ENCODE measurements at places on chromosomes 2 and 18.

- DNase-seq = no peak
Observed at GRCh38 chr2:240970104-240970503, 28.3 kb upstream of the SNED1 start.

- DNase-seq = no peak
Observed at GRCh38 chr2:66030553-66030952, 404.4 kb upstream of the MEIS1 start.

- DNase-seq = no peak
Observed at GRCh38 chr18:66066191-66066590, 315.4 kb downstream of the CDH7 start.

GRCh38 chr18:36247036-36247435 lies 50.5 kb upstream of the FHOD3 start:
- peak; percentile 54 for DNase-seq

- DNase-seq = no peak
Observed at GRCh38 chr18:58005885-58006523, 38.0 kb upstream of the NEDD4L start.

DNA sequence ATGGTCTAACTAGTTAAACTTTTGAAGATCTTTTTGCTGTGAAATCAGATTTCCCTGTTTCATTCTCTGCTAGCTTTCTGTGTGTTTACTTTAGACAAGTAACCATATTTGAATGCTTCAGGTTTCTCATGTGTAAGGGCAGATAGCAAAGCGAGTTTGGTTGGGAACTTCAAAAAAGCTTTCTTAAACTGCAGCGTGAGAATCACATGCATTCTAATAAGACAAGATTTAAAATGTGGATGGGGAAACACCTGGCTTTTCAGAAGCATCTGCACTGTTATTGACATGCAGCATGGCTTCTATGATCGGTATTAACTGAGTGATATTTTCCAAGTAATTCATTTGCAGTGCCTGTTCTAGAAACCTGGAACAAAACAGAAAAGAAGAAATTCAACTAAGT lies 119.3 kb downstream of the ABCA12 start:
- DNase-seq = no peak

GRCh38 chr2:16958266-16958665 lies 292.6 kb upstream of the CYRIA start:
- no peak for DNase-seq

GRCh38 chr18:23887493-23887892 lies 127.1 kb upstream of the TTC39C start:
- DNase-seq = no peak

GRCh38 chr2:52539026-52539970 lies 1228.3 kb upstream of the CHAC2 start:
- no peak for DNase-seq

GRCh38 chr2:36963106-36963505 lies 3.2 kb downstream of the STRN start:
- DNase-seq = peak; percentile 72

- DNase-seq = no peak
Observed at GRCh38 chr2:30955516-30956132, 148.4 kb upstream of the CAPN13 start.

DNA sequence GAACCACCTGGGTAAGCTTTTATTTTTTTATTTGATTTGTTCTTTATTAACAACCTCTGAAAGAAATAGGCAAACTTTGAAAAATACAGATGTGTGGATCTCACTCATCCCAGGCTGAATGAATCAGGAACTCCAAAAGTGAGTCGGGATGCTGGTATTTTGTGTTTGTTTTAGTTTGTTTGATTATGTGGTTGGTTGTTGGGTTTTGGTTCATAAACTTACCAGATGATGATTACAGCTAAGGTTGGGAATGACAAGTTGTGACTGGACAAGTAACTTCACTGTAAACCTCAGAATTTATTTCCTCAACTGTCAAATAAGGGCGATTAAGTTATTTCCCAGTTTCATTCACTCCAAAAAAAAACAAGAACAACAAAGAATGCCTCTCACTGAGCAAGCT lies 80.5 kb upstream of the KIF5C start:
- no peak for DNase-seq

DNA sequence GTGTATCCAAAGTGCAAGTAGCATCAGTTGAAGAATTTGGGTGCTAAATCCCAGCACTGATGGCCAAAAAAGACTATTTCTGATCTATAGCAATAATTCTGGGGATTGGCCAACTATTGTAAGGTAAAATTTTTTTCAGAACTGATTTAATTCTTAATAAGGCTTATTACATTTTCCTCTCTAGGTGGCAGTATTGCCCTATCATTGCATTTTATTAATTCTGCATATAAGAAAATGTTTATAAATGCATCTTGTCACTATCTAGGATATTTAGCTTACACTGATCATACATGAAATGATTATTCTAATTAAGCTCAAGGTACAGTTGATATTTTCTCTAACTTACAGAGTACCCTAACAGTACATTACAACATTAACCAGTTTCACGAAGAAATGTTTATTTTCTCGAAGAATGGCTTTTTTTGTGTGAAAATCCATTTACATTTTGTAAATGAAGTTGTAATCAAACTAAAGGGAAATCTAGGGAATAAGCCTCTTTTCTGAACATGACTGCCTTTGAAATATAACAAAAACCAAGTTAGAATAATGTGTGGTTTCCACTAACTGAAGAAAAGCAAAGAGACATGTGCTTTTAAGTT lies 11.0 kb downstream of the TTN start:
- DNase-seq = no peak

- DNase-seq = peak; percentile 88
Observed at GRCh38 chr2:232230560-232230959, 148.0 kb upstream of the ALPP start.

DNA sequence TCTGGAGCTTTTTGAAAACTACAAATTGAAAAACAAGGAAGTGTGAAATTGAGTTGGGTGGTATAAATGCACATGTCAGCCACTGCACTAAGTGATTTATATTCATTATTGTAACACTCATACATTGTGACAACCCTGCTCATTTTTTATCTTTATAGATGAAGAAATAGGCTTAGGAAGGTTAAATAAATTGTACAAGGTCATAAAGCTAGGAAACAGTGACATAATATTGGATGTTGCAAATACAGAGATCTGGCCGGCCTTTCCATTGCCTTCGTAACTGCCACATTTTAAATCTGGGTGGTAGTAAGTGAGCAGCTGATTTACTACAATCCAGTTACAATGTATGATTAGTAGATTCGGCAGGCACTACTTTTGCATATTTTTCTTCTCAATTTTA lies 76.6 kb upstream of the LPIN2 start:
- DNase-seq = no peak

DNA sequence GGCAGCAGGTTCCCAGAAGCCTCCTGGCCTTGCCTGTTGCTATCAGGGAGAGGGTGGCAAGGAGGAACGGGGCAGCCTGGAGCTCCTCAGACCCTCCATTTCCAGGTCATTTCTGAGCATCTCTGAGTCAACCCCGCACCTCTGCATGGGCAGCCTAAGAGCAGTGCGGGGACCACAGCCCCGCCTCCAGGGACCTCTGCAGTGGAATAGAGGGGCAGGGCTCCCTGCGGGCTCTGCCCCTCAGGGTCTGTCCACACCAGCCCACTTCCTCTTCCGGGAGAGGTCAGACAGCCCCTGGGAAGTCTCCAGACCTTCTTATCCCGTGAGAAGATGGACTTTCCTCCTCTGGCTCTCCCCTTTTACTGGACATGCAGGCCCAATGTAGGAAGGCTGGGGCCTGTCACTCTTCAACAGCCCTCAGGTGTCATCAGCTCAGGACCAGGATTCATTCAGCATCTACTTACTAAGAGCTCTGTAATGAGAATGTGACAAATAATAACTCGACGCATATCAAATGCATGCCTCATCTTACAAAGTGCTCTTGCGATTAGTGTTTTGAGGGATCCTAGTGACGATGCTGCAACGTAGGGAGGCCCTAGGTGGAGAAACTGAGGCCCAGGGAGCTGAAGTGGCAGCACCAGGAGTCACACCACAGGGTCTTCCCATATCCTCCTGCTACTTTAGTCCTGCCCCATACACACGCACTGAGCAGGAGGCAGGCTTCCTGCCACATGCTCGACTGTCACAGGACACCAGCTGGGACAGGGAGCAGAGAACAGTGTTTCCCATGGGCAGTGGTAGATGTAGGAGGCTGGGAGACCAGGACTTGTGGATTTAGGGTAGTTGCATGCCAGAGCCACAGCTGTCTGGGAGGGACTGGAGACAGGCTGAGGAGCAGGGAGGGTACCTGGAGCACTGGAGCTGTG lies 28.0 kb downstream of the SH2D6 start:
- DNase-seq = no peak
